PC-9 (cell line): ENCODE measurements at places on chromosomes 6 and 20. TPM values are rescaled to one million over a fixed set of nuclear protein-coding genes. Genes with fewer than 3 reads are reported as not detected.

BIRC7 gene
- total RNA-seq = 0.58 TPM in 1 of 2 replicates, not detected in the other

AIF1 gene
- not detected in 2 replicates for total RNA-seq

PGBD1 gene
- 3.6 and 3.9 TPM in 2 replicates for total RNA-seq

TTLL9 gene
- 1.5 and 1.8 TPM in 2 replicates for total RNA-seq

ESR1 gene
- total RNA-seq = 1.5 TPM in 2 replicates

SFTA2 gene
- 0.72 and 0.75 TPM in 2 replicates for total RNA-seq

- H3K27me3 ChIP-seq = peaks cover 24% of the 10 kb centered on the region
- no peaks in the 10 kb centered on the region for H3K36me3 ChIP-seq
- no peak for DNase-seq
- H3K4me3 ChIP-seq = no peak overlapping the region
- no peaks in the 10 kb centered on the region for H3K4me1 ChIP-seq
Measured at GRCh38 chr20:23296841-23297701, 53.5 kb upstream of the NXT1 start.

DNA sequence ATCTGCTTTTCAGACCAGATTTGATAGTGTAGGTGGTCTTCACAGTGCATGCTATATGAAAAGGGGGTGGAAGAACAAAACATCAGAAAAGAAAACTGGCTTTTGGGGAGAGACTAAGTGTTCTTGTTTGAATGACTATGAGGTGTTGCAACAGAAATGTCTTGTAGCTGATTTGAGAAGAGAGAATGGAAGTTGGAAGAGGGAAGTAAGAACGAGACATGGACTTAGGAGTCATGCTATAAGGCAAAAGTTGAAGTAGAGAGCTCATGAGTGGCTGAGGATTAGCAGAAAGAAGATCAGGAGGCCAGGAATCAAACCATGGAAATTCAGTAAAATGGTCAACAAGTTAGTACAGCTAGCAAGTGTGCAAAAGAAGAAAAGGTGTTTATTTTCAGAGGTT lies 32.1 kb downstream of the FNDC1 start:
- no peak overlapping the region for H3K4me3 ChIP-seq
- DNase-seq = no peak
- H3K27ac ChIP-seq = no peak overlapping the region
- no peaks in the 10 kb centered on the region for H3K36me3 ChIP-seq
- H3K4me1 ChIP-seq = no peaks in the 10 kb centered on the region

- H3K36me3 ChIP-seq = no peaks in the 10 kb centered on the region
- H3K27ac ChIP-seq = no peak overlapping the region
- H3K4me1 ChIP-seq = no peaks in the 10 kb centered on the region
- H3K4me3 ChIP-seq = no peak overlapping the region
- DNase-seq = no peak
- H3K27me3 ChIP-seq = no peaks in the 10 kb centered on the region
Measured at GRCh38 chr6:5713519-5713918, 293.2 kb downstream of the NRN1 start.

GRCh38 chr6:7237653-7238188 lies 75.3 kb downstream of the SSR1 start:
- peaks cover 56% of the 10 kb centered on the region for H3K4me1 ChIP-seq
- DNase-seq = no peak
- no peaks in the 10 kb centered on the region for H3K27me3 ChIP-seq

GRCh38 chr6:112040956-112041355 lies 12.9 kb upstream of the CCN6 start:
- no peaks in the 10 kb centered on the region for H3K36me3 ChIP-seq
- no peak overlapping the region for H3K4me3 ChIP-seq
- no peak overlapping the region for H3K27ac ChIP-seq
- DNase-seq = no peak
- no peaks in the 10 kb centered on the region for H3K27me3 ChIP-seq
- H3K4me1 ChIP-seq = 0 out of 2 replicates have a peak, but pooled peaks cover 4% of the 10 kb centered on the region

- H3K36me3 ChIP-seq = no peaks in the 10 kb centered on the region
- DNase-seq = no peak
- no peaks in the 10 kb centered on the region for H3K27me3 ChIP-seq
- H3K27ac ChIP-seq = no peak overlapping the region
- H3K4me3 ChIP-seq = no peak overlapping the region
Measured at GRCh38 chr20:55469074-55469473, 536.2 kb downstream of the CBLN4 start.

- H3K27me3 ChIP-seq = no peaks in the 10 kb centered on the region
- no peaks in the 10 kb centered on the region for H3K4me1 ChIP-seq
- no peak overlapping the region for H3K4me3 ChIP-seq
- no peak overlapping the region for H3K27ac ChIP-seq
- H3K36me3 ChIP-seq = 0 out of 2 replicates have a peak, but pooled peaks cover 4% of the 10 kb centered on the region
Measured at GRCh38 chr6:160036331-160036695, 67.4 kb downstream of the IGF2R start.

DNA sequence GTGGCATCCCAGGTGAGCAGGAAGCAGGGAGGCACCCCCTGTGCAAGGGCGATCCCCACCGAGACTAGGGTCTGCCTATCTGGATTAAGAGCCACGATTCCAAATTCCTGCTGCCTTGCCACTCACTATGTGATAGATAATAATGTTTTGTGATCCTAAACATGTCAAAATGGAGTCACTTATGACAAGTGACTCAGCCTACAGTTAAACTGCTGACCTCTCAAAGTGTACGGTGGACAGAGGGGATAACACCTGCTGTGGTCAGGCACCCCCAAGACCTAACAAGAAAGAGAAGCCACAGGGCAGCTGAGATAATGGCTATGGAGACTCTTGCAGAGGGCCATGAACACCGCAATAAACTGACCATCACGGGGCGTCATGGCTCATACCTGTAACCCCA lies 16.0 kb upstream of the SNTA1 start:
- H3K4me3 ChIP-seq = no peak overlapping the region
- DNase-seq = no peak
- H3K36me3 ChIP-seq = no peaks in the 10 kb centered on the region
- H3K4me1 ChIP-seq = peaks cover 6% of the 10 kb centered on the region; the same call in 1 of the 2 replicates
- no peak overlapping the region for H3K27ac ChIP-seq
- H3K27me3 ChIP-seq = no peaks in the 10 kb centered on the region

- no peaks in the 10 kb centered on the region for H3K4me1 ChIP-seq
- H3K36me3 ChIP-seq = no peaks in the 10 kb centered on the region
- H3K4me3 ChIP-seq = no peak overlapping the region
Measured at GRCh38 chr6:88378639-88379038, 212.5 kb upstream of the CNR1 start.

DNA sequence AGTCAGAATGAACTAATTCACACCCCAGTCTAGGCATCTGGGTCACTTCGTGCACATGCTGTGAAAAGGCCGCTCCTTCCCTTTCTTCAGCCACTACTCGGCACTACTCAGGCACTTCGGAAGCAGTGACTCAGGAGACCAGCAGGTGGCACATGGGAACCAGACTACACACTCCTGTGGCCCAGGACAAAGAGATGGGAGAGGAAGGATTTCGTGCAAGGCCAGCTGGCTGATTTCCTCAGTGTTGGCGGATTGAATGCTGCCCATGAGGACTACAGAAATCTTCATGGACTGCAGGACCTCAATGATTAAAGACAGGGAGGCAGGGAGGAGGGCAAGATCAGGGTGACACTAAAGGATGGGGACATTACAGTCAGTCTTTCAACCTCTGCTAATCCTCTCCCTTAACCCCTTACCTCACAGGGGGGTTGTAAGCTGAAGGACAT lies 117.8 kb upstream of the SPACA1 start:
- H3K4me1 ChIP-seq = no peaks in the 10 kb centered on the region
- no peak overlapping the region for H3K27ac ChIP-seq
- H3K36me3 ChIP-seq = no peaks in the 10 kb centered on the region
- peak; percentile 62 for DNase-seq
- H3K27me3 ChIP-seq = no peaks in the 10 kb centered on the region

DNA sequence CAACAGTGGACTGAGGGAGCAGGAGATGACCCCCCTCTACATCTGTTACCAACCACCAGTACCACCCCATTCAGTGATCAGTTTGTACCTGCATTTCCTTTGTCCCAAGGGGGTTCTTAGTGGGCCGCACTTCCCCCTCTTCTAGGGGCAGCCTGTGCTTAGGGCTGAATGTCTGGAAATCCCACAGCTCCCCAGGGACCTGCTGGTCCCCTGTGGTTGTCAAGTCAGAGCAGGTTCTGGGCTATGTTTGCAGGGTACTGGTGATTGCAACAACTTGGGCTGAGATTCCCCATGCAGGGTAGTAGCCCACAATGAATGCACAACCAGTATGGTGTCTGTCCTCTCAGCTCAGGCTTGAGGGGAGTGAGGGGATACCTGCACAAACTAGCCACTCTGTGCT lies 39.7 kb upstream of the COL10A1 start:
- no peak overlapping the region for H3K27ac ChIP-seq
- H3K4me1 ChIP-seq = no peaks in the 10 kb centered on the region
- no peaks in the 10 kb centered on the region for H3K27me3 ChIP-seq
- no peaks in the 10 kb centered on the region for H3K36me3 ChIP-seq
- DNase-seq = peak; percentile 30

DNA sequence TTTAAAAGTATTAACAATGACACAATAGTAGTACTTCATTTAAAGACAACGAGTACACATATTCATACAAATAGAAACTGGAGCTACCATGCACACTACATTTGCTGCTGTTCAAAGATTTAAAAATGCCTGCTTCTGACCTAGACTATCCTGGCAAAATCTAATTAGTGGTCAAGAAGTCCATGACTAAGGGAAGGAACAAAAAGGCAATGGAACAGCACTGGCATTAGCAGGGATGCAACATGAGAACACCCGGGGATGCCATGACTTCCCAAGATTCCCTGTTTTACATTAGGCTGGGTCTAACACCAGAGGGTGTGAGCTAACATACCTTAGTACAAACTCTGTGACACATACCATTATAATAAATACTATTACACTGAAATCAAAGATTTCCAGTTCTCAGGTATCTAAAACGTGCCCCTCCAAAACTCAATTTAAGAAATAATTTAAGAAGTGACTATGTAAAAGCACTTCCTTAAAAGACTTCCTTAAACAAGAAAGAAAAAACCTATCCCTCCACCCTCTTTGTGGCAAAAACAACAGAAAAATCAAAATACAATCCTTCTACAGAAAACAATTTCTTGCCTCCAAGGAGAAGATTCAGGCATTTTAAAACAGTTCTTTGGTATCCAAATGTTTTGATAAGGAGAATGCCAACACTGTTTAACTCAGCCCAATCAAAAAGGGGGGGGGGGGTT lies 25.5 kb downstream of the CHD6 start:
- H3K4me1 ChIP-seq = no peaks in the 10 kb centered on the region
- no peak overlapping the region for H3K4me3 ChIP-seq
- no peak overlapping the region for H3K27ac ChIP-seq
- no peaks in the 10 kb centered on the region for H3K27me3 ChIP-seq
- H3K36me3 ChIP-seq = peaks cover 10% of the 10 kb centered on the region; the same call in 1 of the 2 replicates
- no peak for DNase-seq

- DNase-seq = no peak
- H3K4me3 ChIP-seq = no peak overlapping the region
- no peaks in the 10 kb centered on the region for H3K27me3 ChIP-seq
- H3K36me3 ChIP-seq = peaks cover 32% of the 10 kb centered on the region
- H3K27ac ChIP-seq = no peak overlapping the region
Measured at GRCh38 chr6:159739341-159739740, 12.0 kb downstream of the WTAP start.

GRCh38 chr20:36098364-36098763 lies 56.2 kb upstream of the EPB41L1 start:
- no peak overlapping the region for H3K4me3 ChIP-seq
- peak overlapping the region; percentile 42 for H3K27ac ChIP-seq
- peaks cover 59% of the 10 kb centered on the region for H3K4me1 ChIP-seq
- no peak for DNase-seq
- H3K27me3 ChIP-seq = no peaks in the 10 kb centered on the region
